ENCODE measurements at places on chromosomes 3 and 15.

- DNase-seq = no peak
Measured at GRCh38 chr3:115918900-115919299, 295.6 kb downstream of the GAP43 start.

DNA sequence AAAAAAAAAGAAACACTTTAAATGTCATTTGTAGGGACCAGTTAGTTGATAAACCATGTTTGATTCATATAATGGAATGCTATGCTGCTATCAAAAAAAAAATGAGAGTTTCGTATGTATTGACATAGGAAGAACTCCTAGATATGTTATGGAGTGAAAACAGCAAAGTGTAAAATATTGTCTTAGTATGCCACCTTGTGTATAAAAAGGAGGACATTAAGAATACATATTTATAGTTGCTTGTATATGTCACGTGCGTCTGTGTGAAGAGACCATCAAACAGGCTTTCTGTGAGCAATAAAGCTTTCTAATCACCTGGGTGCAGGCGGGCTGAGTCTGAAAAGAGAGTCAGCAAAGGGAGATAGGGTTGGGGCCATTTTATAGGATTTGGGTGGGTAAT, 39.5 kb downstream of the KBTBD8 start:
- no peak for DNase-seq

DNA sequence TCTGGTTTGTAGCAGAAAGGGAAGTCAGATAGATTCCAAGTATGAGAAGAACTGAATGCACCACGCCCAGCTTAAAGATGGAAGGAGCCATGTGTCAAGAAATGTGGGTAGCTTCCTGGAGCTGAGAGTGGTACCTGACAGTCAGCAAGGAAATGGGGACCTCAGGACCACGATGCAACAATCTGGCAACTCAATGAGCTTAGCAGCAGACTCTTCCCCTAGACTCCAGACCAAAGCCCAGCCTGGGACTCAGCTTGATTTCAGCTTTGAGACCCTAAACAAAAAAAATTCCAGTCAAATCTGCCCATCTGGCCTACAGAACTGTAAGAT, 24.4 kb downstream of the MIX23 start:
- no peak for DNase-seq

GRCh38 chr3:136343873-136344555, 93.9 kb downstream of the PCCB start:
- no peak for DNase-seq

GRCh38 chr3:9781551-9781950, 10.7 kb downstream of the TADA3 start:
- no peak for DNase-seq
